Cardiac septum (tissue), 1 donor: ENCODE measurements at places on chromosomes 16 and 17. TPM values are rescaled to one million over a fixed set of nuclear protein-coding genes. Genes with fewer than 3 reads are reported as not detected.

The ABCA6 gene
- total RNA-seq: 14.6 TPM

The ZFPM1 gene
- 9.6 TPM for total RNA-seq

The TLCD3A gene
- 5.1 TPM for total RNA-seq

The ZNF18 gene
- total RNA-seq: 4.3 TPM

The TEKT1 gene
- total RNA-seq: not detected

The RRAD gene
- total RNA-seq: 245 TPM

The CD300E gene
- total RNA-seq: 0.67 TPM

GRCh38 chr16:14017886-14018285 lies 53.2 kb upstream of the MRTFB start:
- no peak for DNase-seq

DNA sequence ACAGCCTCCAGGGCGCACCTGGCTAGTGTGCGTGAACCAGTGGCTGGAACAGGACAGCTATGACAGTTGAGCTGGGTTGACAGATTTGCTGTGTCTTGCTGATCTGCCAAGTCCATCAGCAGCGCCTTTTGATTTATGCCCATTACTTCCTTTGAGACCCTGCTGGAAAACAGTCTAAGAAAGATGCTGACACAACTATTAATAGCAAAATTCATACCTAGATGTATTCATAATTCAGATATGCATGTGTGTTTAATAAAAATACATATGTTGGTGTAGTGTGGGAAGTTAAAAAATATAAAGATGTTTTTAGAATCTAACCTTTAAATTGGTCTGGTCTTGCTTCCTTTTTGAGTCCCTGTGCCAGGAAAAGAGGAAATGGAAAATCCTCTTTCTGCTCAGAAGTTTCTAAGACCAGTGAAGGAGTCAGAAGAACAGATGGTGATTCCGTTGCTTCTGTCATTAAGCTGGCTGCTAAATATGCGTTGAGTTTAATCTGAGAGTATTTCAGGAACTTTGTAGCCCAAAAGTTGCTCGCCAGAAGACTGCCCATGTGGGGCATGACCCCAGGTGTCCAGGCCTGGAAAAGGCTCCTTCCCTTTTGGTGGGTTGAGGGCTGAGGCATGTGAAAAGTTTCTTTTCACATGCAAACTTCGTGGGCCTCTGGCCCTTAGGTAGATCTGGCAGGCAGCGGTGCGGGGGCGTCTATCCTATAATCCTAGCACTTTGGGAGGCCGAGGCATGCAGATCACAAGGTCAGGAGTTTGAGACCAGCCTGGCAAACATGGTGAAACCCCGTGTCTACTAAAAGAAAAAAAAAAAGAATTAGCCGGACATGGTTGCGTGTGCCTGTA lies 40.0 kb upstream of the ENDOV start:
- peak; percentile 10 for DNase-seq

- peak; percentile 7 for DNase-seq
Observed at GRCh38 chr17:73800893-73801292, 156.6 kb upstream of the SDK2 start.

DNA sequence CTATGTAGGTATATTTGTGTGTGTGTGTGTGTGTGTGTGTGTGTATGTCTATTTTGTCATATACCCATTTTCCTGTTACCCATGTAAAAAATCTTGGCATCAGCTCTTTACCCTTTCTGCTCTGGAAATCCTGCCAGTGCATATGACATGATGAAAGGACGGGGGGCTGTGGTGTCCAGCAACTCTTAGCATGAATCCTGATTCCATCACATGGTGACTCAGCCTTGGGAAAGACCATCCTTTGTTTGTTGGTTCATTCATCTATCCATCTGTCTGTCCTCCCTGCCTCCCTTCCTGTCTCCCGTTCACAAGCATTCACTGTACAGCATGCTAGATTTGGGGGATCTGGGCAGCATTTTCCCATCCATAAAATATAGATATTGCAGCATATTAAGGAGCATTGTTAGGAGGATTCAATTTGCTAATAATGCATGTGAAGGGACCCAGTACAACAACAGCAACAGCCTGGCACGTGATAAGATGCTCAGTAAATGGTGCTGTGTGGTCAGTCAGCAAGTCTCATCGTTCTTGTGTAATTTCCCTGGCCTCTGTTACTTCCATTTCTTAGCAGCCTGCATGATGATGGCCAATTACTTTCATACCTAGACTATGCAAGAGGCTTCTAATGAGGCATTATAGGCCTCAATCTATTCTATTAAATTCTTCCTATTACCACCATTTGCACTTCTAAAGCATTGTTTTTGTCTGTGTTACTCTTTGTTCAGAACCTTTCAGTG lies 191.0 kb downstream of the PRKCA start:
- no peak for DNase-seq

DNA sequence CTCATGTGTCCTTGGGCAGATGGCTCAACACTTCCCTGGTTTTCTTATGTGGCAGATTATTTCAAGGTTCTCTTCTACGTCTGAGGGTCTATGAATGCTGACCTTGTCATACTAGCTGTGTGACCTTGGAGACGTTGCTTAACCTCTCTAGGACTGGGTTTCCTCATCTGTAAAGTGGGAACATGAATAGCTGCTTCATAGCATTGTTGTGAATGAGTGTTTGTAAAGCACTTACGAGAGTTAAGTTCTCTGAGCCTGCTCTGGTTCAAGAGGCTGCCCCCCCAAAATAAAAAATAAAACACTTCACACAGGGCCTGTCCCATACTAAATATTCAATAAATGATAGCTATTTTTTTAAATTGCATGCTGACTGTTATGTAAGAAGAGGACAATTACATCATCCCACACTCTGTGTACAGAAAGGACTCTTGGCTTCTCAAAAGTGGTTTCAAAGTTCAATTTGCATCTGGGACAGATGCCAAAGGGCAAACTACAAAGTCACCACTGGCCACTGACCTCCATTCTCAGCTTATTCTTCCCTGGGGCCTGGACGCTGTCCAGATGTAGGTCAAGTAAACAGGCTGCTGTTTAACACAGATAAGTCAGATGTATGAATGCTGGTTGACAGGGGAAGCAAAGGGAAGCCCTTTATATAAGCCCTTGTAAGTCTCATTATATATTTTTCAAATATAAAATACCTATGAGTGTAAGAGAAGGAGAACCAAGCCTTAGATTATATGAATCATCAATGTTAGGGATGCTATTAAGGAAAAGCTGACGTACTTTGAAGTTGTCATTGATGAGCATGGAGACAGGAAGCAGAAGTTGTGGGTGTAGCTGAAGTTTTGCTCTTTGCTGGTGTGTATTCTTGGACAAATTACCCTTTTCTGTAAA lies 15.4 kb upstream of the NDEL1 start:
- DNase-seq: peak; percentile 82

DNA sequence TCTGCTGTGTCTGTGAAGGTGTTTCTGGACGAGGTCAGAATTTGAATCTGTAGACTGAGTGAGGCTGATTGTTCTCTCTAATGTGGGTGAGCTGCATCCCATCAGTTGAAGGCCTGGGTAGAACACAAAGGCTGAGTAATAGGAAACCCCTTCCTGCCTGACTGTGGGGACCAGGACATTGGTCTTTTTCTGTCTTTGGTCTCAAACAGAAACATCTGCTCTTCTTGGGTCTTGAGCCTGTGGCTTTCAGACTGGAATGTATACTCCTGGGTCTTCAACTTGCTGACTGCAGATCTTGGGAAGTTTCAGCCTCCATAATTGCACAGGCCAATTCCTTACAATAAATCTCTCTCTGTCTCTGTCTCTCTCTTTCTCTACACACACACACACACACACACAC lies 19.6 kb upstream of the LRRC75A start:
- no peak for DNase-seq

- DNase-seq: no peak
Observed at GRCh38 chr16:73131156-73131862, 83.4 kb upstream of the ZFHX3 start.
